ENCODE measurements at places on chromosomes 6 and 20. TPM values are rescaled to one million over a fixed set of nuclear protein-coding genes. Genes with fewer than 3 reads are reported as not detected.
A peak's percentile ranks its signal among the peaks of the same experiment; 100 is the strongest.

DNA sequence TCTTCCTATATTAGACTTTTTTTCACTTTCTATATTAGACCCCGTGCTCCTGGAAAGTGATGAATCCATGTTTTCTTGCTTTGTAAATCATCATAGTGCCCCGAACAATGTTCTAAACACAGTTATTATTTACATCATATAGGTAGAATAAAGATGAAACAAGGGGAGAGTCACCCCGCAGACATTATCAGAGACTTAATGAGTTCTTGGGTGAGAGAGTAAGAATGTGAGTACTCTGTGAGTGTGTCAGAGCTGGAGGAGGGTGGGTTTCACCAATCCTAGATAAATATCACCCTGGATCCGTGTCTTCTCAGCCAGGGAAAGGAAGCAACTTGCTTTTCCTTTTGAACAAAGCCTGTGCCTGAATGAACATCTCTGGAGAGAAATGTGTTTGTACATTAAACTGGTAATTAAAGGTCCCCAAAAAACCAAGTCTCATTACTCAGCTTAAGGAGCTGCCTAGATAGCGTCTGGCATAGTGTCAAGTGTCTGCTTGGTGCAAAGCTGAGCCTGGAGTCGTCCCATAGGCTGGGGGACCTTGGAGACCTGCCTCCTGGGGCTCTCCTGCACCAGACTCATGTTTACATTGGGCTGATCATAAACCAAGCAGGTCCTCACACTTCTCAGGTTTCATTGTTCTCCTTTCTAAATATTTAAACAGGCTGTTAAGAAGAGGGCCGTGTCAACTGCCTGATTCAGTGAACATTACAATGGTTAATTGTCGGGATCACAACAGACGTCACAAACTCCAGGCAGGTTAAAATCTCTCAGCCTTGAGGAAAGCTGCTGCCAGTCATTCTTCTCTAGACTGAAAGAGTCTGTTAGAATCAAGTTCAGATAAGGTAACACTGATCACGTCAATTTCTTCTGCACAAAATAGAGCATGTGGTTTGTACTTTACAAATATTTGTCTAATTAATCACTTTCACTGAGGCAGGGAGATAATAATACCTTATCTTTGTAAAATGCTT, 179.7 kb upstream of the MYLIP start:
- DNase-seq = no peak

Gene SLC17A4
- polyA plus RNA-seq = not detected

DNA sequence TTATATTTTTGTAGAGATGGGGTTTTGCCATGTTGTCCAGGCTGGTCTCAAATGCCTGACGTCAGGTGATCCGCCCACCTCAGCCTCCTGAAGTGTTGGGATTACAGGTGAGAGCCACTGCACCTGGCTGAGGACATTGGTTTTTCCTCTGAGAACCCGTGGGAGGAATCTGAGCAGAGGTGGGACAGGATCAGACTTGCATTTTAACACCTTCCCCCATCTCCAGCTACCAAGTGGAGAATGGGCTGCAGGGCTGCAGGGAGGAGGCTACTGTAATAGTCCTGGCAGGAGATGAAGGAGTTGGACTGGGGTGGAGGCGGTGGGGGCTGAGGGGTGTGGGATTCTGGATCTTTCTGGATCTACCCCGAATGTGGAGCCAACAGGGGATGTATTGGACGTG, 24.5 kb downstream of the FAM110A start:
- no peak for DNase-seq

Gene KCNQ2
- polyA plus RNA-seq = 4.3 TPM

GRCh38 chr6:25359891-25360290, 80.7 kb downstream of the CARMIL1 start:
- peak; percentile 34 for DNase-seq

- no peak for DNase-seq
Observed at GRCh38 chr6:4192173-4192572, 56.8 kb upstream of the ECI2 start.

Gene CD109
- 15.5 TPM for polyA plus RNA-seq

Gene BMP5
- polyA plus RNA-seq = 10.3 TPM

DNA sequence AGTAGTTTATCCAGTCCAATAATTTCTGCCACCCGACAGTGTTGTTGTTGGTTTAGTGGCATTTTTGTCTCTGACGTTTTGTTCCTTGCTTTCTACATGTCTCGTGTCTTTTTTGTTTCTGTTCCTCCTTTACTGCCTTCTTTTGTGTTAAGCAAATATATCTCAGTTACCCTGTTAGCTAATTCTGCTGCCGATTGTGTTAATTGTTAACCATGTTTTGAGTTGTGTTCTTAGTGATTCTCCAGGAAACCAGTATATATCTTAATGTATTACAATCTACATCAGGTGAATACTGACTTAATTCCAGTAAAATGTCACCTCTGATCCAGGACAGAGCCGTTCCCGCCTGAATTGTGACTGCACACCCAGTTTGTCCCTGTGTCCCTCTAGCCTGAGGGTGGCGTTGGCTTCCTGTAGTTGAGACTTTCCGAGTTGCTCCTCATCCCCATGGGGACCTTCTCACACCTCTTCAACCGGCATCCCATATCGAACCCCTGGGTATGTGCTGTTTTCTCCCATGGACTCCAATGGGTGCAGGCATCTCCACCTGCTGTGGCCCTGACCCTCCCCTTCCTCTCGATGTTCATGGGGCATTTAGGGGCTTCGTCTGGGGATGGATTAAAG, 35.8 kb upstream of the BHLHE23 start:
- DNase-seq = no peak

GRCh38 chr6:169243661-169244060, 10.0 kb downstream of the THBS2 start:
- DNase-seq = no peak

GRCh38 chr6:167661552-167662044, 165.1 kb upstream of the AFDN start:
- DNase-seq = no peak

Gene NCOA3
- polyA plus RNA-seq = 15.9 TPM

GRCh38 chr6:80647156-80647555, 540.7 kb downstream of the BCKDHB start:
- peak; percentile 24 for DNase-seq

Gene NMBR
- polyA plus RNA-seq = not detected

GRCh38 chr6:169282043-169282442, 28.4 kb upstream of the THBS2 start:
- no peak for DNase-seq

DNA sequence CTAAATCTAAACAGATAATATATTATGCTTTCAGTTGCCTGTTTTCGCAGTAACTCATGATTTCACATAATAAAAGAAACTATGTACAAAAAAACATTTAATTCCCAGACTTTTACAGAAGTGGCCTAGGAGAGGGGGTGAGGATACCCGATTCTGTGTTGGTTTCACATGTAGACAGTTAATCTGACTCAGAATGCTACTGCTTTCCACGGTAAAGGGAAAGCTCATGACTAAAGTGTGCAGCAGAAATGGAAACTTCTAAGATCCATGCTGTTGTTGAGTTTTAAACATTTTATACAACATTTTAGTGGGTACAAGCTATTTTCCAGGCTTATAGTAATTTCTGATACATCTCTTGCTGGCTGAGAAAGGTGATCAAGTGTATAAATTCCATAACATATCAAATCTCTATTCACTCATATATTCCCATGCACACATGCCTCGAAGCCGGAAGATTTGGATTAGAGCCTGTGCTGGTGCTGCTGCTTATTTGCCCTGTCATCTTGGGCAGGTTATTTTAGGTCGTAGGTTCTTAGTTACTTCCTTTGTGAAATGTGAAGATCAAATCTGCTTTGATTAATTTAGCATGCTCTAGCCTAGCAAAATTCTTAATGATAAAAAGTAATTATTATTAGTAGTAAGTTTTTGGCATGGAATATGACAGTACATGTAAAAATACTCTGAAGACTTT, 896.7 kb upstream of the MAP3K7 start:
- no peak for DNase-seq

All from muscle of back (tissue), 13 donors.